ENCODE measurements at places on chromosomes 6 and 20. TPM values are rescaled to one million over a fixed set of nuclear protein-coding genes. Genes with fewer than 3 reads are reported as not detected.

C6orf163 gene
- 1.0 TPM for total RNA-seq

BTBD3 gene
- 22.2 TPM for total RNA-seq

KHDC1L gene
- total RNA-seq, result not detected

MOCS3 gene
- total RNA-seq, result 15.1 TPM

LTA gene
- total RNA-seq, result not detected

DNA sequence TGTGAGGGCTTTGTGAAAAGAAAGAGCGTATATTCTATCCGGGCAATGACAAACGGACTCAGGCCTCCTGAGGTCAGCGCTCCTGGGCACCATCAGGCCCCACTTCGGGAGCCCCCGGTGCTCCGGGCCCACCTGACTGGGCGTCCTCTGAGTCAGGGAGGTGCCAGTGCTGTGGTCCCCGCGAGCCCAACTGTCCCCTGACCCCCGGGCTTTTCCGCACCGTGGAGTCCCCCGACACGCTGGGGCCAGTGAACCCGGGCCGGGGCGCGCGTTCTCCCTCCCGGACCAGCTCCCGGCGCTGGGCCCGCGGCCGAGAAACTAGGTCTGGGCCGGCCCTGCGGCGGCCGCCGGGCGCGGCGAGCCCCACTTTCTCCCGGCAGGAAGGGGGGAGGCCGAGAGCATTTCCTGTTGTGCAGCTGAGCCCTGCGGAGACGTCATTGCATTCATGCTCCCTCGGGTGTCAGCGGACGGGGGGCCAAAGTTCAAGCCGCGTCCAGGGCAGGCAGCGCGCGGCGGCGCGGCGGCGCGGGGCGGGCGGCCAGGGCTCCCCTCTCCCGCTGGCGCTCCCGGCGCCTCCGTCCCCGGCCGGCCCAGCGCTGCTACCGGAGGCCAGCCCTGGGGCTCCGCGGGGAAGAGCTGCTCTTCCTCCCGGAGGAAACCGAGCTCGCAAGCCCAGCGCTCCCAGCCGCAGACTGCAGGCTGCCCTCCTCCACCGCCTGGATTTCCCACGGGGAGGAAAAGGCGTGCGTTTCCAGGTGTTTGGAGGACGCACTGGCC lies 18.3 kb downstream of the HIVEP2 start:
- DNase-seq, result peak; percentile 70

- DNase-seq, result no peak
These were observed 162.7 kb downstream of the INSM1 start for GRCh38 chr20:20530428-20531151.

DNA sequence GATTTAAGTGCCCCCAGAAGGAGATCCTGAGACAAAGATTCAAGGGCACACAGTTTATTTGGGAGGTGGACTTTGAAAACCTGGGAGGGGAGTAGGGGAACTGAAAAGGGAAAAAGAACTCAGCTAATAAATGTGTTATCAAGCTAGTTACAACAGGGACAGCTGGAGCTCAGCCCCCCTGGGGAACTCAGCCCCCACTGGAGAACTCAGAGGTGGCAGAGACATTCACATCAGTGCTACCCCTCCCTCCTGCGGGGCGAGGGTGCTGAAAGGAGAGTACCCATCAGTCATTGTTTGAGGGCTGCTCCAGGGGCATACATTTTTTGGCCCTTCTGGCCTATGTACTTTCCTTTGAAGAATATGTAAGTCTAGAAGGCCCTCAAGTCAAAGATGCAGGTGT lies 101.4 kb downstream of the LRFN2 start:
- DNase-seq, result no peak

DNA sequence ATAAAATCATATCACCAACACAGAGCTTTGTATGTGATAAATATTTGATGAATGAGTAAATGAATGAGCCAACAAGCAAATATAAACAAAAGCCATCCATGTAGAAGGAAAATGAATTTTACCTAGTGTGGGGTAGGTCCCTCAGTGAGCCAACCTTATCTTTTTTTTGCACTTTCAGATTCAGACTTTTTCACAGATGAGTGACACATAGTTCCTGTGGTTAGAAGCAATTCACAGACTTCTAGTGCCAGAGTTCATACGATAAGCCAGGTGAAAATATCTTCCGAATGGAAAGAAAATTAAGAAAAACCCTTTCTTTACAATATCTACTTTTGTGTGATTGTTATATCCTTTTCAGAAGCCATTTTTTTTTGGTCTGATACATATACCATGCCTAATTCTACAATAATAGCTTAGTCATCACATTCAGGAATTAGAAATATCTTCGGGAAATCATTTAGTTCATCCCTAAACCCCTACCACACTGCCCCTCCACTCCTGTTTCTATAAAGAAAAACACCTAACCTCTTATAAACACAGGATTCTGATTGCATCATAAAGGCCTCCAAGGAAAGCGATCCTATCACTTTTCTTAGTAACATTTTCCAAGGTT lies 82.7 kb upstream of the CNR1 start:
- no peak for DNase-seq

GRCh38 chr20:62141397-62142251 lies 1.6 kb downstream of the PSMA7 start:
- no peak for DNase-seq

DNA sequence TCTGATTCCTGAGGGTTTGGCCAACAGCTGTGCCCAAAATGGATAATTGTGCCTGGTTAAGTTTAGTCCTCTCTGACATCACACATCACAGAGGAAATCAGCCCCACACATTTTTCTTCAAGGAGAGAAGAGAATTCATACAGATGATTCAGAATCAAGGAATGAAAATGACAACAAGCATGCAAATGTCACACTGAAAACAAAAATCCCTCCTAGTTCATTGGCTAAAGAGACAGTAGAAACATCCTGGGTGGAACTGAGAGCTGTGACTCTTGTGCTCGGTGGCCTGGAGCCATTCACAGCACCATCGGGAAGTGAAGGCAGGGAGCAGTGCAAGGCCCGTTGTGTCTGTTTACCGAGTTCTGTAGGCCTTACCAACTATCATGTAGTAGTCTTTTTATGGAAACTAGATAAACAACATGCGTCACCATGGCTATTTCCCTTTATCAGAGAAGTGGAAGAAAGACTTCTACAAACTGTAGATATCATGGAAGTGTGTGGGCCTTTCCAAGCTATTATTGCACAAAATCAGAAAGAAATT lies 81.7 kb upstream of the TENT5A start:
- DNase-seq, result peak; percentile 35

DNA sequence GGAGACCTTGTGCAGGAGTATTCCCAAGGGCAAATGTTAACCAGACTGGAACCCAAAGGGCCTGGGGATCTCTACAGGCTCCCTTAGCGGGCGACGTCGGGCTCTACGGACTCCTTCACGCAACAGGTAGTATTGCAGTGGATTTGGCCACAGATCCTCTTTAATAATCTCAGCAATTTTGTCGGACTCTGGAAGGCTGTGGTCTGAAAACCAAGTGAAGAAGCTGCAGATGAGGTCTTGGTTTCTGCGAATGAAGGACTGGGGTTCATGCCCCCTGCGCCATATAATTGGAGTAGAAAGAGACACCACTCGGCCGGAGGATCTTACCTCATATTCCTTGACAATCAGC lies 1.3 kb downstream of the TSPYL1 start:
- no peak for DNase-seq

DNA sequence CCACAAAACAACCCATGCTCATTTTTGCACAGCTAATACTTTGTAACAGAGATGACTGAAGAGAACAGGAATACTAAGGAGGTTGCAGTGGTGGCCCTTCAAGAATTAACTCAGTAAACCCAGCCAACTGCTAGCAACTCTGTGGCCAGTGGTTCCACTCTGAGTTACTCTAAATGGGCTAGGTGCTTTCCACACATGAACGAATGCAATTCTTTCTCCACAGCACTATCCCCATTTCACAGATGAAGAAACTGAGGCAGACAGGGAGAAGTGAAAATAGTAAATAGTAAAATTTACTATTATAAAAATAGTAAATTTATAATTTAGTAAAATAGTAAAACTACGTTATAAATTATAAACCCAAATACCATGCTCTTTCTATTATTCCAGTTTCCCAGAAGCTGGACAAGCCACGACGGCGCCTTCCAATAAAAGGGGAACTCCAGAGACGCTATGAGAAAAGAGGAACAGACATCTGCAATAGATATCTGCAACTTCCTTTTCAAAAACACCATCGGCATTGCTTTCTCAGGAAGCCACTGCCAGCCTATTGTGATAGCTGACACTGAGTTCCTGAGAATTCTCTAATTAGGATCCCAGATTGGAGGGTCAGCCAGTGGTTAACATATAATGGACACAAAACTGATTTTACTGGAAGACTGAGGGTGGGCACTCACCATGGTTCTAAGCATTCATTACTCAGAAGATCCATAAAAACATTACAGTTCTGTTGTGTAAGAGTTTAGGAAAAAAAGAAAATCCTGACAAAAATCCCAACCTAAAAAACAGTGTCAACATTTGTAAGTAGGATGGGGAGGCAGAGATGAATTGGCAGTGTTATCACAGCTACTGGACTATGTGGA lies 16.2 kb downstream of the FKBP1A start:
- no peak for DNase-seq

DNA sequence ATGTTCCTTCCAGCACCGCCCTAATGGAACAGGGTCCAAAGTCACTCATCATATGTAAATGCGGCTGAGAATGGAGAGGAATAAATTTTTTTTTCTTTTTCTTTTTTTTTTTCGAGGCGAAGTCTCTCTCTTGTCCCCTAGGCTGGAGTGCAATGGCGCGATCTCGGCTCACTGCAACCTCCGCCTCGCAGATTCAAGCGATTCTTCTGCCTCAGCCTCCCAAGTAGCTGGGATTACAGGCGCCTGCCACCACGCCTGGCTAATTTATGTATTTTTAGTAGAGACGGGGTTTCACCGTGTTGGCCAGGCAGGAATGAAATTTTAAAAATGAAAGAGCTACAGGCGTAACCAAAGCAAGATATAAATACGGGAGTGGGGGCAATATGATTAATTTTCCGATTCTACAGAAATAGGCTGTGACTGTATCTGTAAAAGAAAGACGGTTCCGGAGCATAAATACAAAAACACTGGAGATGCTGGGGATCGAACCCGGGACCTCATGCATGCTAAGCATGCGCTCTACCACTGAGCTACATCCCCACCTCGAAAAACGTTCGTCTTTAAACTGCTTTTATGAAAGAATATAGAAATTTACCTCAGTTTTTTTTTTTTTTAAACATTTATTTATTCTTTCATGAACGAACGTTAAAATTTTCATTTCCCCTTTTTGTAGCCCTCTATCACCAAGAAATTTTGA lies 132.2 kb downstream of the GPX5 start:
- peak; percentile 44 for DNase-seq

GRCh38 chr20:62773845-62774714 lies 22.2 kb upstream of the MRGBP start:
- DNase-seq, result no peak

- DNase-seq, result no peak
These were observed 130.7 kb downstream of the ALDH8A1 start for GRCh38 chr6:134819236-134819635.

GRCh38 chr6:98514073-98514720 lies 320.2 kb upstream of the POU3F2 start:
- DNase-seq, result no peak

DNA sequence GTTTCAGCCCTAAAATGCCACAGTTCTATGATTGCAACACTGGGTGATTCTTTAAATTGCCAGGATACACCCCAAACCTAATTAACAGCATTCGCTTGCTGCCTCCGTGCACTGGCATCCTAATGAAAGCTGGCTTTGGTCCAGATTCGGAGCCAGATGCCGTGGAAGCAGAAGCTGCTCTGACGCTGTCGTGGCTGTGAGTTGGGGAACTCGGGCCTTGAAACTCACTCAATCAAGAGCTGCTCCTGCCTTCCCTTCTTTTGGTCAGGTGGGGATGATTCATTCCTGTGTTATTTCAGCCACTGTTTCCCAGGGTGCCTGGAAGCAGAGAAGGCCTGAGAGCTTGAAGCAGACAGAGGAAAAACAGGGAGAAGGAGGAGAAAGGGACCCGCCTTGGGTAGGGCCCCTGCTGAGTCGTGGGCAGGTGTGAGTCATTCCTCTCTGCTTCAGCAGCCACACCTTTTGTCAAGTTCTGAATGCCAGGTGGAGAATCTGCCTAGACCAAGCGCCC lies 36.2 kb upstream of the DSP start:
- DNase-seq, result peak; percentile 99

GRCh38 chr6:6546318-6547109 lies 42.0 kb upstream of the LY86 start:
- DNase-seq, result no peak

DNA sequence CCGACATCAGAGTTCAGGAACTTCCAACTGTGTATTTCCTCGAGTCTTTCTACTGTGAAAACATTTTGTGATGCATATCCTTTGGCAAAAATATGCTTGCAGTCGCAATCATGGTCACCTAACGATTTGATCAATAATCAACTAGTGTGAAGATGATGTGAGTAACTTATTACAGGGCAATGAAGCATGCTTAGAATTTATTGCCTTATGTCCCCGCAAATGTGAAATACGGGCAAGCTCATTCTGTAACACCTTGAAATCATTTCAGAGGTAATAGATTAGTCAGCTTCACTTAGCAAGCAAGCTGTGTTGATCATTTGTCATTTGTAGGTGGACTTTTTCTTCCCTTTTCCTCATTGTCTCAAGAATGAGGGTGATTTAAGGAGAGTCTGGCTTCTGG lies 67.9 kb upstream of the DOK5 start:
- DNase-seq, result no peak

DNA sequence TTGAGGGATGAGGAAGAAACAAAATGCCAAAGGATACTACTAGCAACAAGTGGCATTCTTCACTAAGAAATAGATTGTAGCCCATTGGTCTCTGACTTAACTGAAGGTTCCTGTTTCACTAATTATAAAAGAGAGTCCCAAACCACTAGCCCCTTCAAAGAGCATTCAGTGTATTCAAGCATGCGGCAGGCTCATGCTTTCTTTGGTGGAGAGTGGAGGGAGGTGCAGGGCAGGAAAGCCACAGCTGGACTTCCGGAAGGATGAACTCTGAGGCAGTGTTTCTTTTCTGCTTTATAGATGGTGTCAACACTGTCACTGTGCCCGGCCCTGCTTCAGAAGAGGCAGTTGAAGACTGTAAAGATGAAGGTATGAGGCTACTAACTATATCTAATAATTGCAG lies 636.1 kb downstream of the KIF16B start:
- DNase-seq, result no peak

GRCh38 chr6:72525821-72526510 lies 95.9 kb upstream of the KCNQ5 start:
- DNase-seq, result no peak

GRCh38 chr20:31894980-31895675 lies 24.7 kb downstream of the TTLL9 start:
- peak; percentile 61 for DNase-seq

GRCh38 chr20:63968928-63969760 lies 586 bp downstream of the ZNF512B start:
- no peak for DNase-seq

All from HT1080 (cell line).